ENCODE measurements at places on chromosomes 5 and 9. TPM values are rescaled to one million over a fixed set of nuclear protein-coding genes. Genes with fewer than 3 reads are reported as not detected.

GRCh38 chr5:32791536-32792243 is 80.6 kb downstream of the NPR3 start:
- DNase-seq = no peak

DNA sequence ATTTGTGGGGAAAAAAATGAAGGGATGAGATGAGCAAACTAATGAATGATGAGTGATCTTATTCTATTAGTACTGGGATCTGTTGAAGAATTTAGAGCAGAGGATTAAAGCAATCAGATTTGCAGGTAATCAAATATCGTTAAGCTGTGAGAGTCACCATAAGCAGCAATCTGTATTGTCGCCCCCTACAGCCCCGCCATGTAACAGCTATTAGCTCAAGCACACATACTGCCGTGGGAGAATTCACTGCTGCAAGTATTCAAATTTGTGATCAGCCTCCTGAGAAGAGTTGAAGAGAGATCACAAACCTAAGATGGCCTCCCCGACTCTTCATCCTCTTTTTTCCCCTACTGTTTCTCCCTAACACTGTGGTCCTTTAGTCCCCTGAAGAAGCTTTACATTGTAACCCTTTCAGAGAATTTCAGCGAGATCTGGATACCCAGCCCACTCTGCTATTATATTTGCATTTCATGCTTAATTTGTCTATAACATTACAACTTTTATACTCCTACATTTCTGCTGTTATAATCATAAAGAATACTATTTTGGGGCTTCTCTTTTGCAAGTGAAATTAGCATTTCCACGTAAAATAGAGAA is 28.5 kb upstream of the PHF24 start:
- DNase-seq = no peak

GRCh38 chr5:16936150-16936988 is at the start of gene MYO10:
MYO10 (minus strand) TSS chr5:16936288; CDS start chr5:16935808, 480 bp downstream.
- DNase-seq = no peak

DNA sequence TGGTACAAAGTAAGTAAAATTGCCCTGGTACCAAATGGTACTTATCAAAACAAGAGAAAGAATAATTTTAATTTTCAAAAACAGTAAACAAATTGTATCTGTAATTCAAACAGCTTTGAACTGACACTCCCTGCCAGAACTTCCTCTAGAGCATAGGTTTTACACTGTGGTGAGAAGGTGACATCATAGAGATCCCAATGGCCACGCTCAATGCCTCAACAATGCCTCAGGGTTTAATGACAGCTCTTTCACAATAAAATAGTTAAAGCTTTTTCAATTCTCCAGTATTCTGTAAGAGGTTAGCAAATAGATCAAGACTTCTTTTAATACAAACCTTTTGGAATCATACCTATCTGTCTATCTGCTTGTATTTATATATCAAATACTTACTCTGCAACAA is 437.1 kb downstream of the PRR16 start:
- no peak for DNase-seq

GRCh38 chr5:45532826-45533624 is 163.2 kb downstream of the HCN1 start:
- DNase-seq = no peak

DNA sequence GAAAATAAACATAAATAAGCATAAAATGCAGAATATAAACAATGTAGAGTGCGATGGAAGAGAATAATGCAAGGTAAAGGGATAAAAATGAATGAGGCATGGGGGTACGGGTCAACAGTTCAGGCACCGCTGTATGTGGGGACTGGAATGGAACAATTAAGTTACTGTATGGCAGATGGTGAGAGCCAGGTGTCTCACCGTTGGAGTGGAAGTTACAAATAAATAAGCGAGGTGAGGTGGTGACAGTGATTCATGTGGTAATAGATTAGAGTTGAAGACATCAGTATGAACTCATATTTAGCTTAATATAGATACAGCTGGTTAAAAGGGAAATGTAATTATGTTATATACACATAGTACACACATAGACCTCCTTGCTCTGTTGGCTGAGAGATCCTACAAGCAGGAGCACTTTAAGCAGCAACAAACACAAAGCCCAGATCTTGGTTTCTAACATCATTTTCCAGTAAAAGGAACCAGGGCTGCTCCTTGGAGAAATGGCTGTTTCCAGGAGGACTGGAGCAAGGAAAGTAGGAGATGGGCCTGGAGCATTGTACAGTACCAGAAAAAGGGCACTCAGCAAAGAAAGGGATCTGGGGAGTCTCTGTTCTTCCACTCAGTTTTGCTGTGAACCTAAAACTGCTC is 2.4 kb upstream of the OMD start:
- DNase-seq = no peak

- no peak for DNase-seq
These were observed 869 bp upstream of the ESM1 start for GRCh38 chr5:54986269-54986654.

- DNase-seq = no peak
These were observed 66.8 kb upstream of the SMC2 start for GRCh38 chr9:104027295-104027694.

- peak; percentile 11 for DNase-seq
These were observed 439 bp downstream of the SSBP2 start for GRCh38 chr5:81750308-81751008.

DNA sequence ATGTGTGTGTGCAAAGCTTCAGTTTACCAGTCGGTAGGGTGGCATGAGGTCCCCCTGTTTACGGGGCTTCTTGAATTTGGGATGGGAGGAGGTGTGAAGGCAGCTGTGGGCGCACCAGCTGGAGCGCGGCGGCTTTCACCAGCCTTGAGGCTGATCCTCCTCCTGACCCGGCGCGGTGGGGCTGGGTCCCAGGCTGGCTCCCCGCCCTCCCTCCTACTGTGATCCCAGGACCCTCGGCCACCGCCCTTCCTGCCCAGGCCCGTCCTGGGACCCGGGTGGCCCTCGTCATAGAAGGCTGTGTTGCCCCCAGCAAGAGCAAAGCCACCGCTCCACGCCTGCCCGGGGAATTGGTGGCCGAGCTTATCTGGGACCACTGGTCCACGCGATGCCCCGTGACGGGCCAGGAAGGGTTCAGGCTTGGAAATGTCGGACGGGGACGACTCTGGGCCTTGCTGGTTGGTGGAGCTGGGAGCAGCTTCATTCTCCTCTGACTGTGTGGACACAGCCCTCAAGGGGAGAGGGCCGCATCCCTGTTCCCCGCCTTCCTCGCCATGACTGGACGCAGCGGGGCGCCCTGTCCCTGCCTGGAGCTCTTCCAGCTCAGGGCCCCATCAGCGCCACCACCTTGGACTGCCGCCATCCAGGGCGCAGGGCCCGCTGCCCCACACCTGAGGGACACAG is 271.1 kb upstream of the IRX1 start:
- DNase-seq = no peak

DNA sequence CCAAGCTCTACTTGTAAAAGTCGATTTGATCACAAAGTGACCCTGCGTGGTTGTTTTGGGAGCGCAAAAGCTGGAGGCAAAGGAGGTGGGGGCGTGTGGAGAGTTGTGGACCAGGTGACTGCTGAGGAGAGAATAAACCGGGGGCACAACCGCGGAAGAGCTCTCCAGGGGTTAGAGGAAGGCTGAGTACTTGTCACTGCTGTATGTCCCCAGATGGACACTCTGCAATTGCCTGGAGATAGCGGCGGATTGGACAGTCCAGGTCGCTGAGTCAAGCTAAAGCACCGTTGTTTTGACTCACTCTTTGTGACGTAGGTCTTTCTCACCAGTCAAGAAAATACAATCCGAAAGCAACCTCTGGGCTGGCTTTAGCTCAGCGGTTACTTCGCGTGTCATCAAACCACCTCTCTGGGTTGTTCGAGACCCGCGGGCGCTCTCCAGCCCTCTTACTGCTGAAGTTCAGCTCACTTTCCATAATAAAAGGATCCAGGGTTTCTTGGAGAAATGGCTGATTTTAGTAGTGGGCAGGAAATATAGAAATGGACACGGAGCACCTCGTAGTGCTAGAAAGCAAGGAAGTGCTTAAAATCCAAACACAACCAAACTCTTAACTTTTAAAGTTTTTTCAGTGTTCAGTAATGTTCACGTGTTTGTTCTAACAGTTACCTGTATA is 25.7 kb downstream of the ZMAT2 start:
- DNase-seq = peak; percentile 50

The CXXC5 gene
- 3.1 TPM for total RNA-seq

The MTAP gene
- 81.6 TPM for total RNA-seq

The SV2C gene
- not detected for total RNA-seq

The PRDM9 gene
- total RNA-seq = not detected
